ENCODE measurements at places on chromosomes 1 and 21. TPM values are rescaled to one million over a fixed set of nuclear protein-coding genes. Genes with fewer than 3 reads are reported as not detected.

The CALML6 gene
- total RNA-seq = 0.51 TPM

The CRABP2 gene
- total RNA-seq = 38.8 TPM

- DNase-seq = peak; percentile 66
These were observed 73.3 kb downstream of the ADARB1 start for GRCh38 chr21:45147473-45148315.

GRCh38 chr21:45504021-45504515 lies 38.2 kb downstream of the SLC19A1 start:
- no peak for DNase-seq

DNA sequence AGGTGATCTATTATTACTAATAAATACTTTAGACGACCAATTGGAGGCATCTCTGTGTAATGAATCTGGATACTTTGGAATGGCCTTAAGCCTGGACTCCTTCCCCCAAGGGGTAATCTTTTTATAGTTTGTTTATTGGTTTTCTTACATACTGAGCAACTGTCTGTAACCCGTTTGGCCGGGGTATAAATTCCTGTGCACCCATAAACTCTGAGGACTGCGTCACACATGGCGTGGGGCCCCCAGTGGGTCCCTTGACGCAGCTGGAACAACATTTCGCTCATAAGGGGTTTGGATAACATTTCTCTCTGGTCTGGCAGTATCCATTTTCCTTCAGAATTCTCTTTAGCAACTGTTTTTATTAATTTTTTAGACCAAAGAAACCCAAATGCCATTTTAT lies 26.5 kb downstream of the SCCPDH start:
- no peak for DNase-seq

The LENEP gene
- total RNA-seq = not detected

DNA sequence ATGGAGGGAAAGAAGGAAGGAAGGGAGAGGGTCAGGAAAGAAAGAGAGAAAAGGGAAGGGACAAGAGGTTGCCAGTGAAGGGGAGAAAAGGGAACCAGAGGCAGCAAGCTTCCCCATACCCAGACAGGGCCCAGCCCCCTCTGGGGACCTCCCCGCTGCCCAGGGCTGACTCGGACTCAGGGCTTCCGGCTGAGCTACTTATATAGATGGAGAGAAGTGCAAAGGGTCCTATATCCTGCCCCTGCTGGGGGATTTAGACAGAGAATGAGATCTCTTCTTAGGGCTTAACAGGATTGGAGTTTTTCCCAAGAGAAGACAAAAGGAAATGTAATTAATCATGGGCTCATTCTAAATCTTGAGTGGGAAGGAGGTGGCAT lies at the start of gene ETV3L:
TSS of gene ETV3L (minus strand) at position 176 of the 377 bp plus-strand sequence. CDS start 285 bp downstream, outside the sequence.
- no peak for DNase-seq
